Activated B cell treated with CpG ODN at 0.5 μM for 24 hours (primary cell): ENCODE measurements at places on chromosomes 3 and 15. TPM values are rescaled to one million over a fixed set of nuclear protein-coding genes. Genes with fewer than 3 reads are reported as not detected.

SNX4 gene
- 28.2 and 30.2 TPM in 2 replicates for total RNA-seq

DNA sequence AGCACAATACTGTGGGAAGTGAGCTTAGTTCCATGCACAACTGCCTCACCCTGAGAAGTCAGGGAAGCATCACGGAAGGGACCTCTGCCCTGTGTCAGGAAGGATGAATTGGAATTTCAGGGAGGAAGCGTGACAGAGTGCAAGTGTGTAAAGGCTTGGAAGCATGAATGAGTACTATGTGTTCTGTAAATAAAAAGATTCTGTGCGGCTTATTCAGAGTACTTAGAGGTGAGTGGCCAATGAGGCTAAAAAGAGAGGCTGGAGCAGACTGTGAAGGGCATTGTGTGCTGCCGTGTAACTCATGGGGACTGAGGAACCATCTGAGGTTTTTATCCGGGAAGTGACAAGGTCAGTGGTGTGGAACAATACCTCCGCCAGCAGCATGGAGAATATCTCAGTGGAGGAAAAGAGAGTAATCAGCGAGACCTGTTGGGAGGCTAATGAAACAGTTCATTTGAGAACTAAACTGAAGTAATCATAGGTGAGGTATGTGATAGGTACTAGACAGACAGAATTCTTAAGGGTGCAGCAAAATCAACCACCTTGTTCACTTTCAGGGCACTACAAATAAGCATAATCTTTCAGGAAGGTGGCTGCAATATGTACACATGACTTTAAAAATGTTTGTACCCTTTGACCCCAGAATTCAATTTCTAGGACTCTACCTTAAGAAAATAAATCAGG, 64.9 kb upstream of the SPRED1 start:
- H3K27me3 ChIP-seq: peaks cover 15% of the 10 kb centered on the region
- no peaks in the 10 kb centered on the region for H3K36me3 ChIP-seq
- H3K27ac ChIP-seq: no peak overlapping the region

DLL4 gene
- 0.05 TPM in 1 of 2 replicates, not detected in the other for total RNA-seq

GRCh38 chr3:26653811-26654425, 31.3 kb downstream of the LRRC3B start:
- no peak overlapping the region for H3K27ac ChIP-seq
- H3K4me1 ChIP-seq: no peaks in the 10 kb centered on the region
- H3K36me3 ChIP-seq: no peaks in the 10 kb centered on the region
- H3K27me3 ChIP-seq: no peaks in the 10 kb centered on the region
- DNase-seq: no peak

CBLB gene
- 69.2 and 78.1 TPM in 2 replicates for total RNA-seq

DNA sequence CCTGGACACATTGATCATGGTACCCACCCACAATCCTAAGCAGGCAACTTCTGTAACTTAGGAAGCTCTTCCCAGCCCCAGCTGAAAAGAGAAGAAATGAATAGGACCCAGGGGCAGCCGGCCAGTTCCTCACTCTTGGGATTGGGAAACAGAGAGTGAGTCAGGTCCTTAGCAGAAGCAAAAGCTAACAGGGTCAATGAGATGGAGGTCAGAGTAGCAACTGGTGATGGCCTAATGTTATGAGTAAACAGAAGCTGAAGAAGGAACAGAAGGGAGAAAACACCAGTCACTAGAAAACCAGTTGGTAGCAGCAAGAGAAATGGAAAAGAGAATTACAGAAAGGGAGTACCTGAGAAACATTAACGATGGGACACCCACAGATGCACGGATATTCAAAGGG, 20.0 kb downstream of the RIOX2 start:
- peaks cover 6% of the 10 kb centered on the region for H3K4me1 ChIP-seq
- H3K27ac ChIP-seq: peak overlapping the region; percentile 14
- no peak overlapping the region for H3K4me3 ChIP-seq

GRCh38 chr15:88375234-88375927, 91.8 kb downstream of the MRPL46 start:
- DNase-seq: no peak
- H3K27ac ChIP-seq: no peak overlapping the region
- no peak overlapping the region for H3K4me3 ChIP-seq
- H3K27me3 ChIP-seq: peaks cover 18% of the 10 kb centered on the region

CRYGS gene
- total RNA-seq: 4.0 and 4.6 TPM in 2 replicates

TIMP4 gene
- not detected in 2 replicates for total RNA-seq

- peaks cover 30% of the 10 kb centered on the region for H3K4me1 ChIP-seq
- no peak for DNase-seq
- no peak overlapping the region for H3K27ac ChIP-seq
- H3K4me3 ChIP-seq: no peak overlapping the region
Observed at GRCh38 chr3:128369881-128370642, 96.6 kb downstream of the DNAJB8 start.

VIPR1 gene
- 3.2 and 3.6 TPM in 2 replicates for total RNA-seq

- peaks cover 30% of the 10 kb centered on the region for H3K36me3 ChIP-seq
- peak overlapping the region; percentile 73 for H3K4me3 ChIP-seq
- H3K27ac ChIP-seq: peak overlapping the region; percentile 96
- DNase-seq: no peak
Observed at GRCh38 chr15:64090527-64090926, 3.1 kb downstream of the CIAO2A start.

DNA sequence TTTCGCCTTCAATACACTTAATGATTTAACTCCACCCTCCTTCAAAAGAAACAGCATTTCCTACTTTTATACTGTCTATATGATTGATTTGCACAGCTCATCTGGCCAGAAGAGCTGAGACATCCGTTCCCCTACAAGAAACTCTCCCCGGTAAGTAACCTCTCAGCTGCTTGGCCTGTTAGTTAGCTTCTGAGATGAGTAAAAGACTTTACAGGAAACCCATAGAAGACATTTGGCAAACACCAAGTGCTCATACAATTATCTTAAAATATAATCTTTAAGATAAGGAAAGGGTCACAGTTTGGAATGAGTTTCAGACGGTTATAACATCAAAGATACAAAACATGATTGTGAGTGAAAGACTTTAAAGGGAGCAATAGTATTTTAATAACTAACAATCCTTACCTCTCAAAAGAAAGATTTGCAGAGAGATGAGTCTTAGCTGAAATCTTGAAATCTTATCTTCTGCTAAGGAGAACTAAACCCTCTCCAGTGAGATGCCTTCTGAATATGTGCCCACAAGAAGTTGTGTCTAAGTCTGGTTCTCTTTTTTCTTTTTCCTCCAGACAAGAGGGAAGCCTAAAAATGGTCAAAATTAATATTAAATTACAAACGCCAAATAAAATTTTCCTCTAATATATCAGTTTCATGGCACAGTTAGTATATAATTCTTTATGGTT, at the start of gene CCR5:
Gene CCR5 (plus strand): TSS at position 108 of the 680 bp plus-strand sequence. CDS start 1,957 bp downstream, outside the sequence.
- no peak for DNase-seq
- no peak within 1 kb of the TSS for H3K4me3 ChIP-seq
- H3K36me3 ChIP-seq: no peaks in the 10 kb centered on the region
- H3K27ac ChIP-seq: peak within 1 kb of the TSS; percentile 3
- H3K27me3 ChIP-seq: peaks cover 2% of the 10 kb centered on the region
- peaks cover 37% of the 10 kb centered on the region for H3K4me1 ChIP-seq

- H3K36me3 ChIP-seq: peaks cover 31% of the 10 kb centered on the region
- no peak overlapping the region for H3K4me3 ChIP-seq
Observed at GRCh38 chr3:141525814-141526213, 39.0 kb downstream of the RASA2 start.

ZNF660 gene
- 4.8 and 5.2 TPM in 2 replicates for total RNA-seq

DNA sequence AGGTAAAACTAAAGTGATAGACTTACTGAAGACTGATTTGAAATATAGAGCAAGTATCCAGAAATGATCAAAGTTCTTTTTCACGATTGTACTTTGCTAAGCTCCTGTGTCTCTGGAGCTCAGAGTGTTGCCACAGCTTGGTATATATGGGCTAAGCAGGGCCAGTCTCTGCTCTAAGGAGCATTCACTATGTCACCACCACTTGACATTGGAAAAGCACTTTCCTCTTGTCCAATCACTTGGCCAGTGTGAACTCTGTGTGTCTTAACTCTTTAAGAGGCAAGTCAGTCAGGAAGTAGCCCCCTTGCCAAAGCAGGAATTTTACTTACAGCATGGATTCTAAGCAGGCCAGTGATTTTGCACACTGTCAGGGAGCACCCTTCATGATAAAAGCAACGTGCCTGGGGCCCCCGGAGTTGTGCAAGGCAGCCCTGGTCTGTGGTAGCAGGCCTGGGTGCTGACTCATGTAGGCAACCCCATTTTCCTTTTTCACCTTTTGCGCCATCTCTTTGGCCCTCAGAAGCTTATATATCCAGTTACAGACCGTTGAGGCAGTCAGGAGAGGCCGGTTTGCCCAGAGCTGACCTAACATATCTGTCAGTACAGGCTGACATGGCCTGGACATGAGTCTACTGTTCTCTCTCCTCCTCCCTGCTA, 73.0 kb downstream of the HCN4 start:
- no peaks in the 10 kb centered on the region for H3K27me3 ChIP-seq
- no peaks in the 10 kb centered on the region for H3K4me1 ChIP-seq
- H3K27ac ChIP-seq: no peak overlapping the region
- H3K36me3 ChIP-seq: no peaks in the 10 kb centered on the region

DNA sequence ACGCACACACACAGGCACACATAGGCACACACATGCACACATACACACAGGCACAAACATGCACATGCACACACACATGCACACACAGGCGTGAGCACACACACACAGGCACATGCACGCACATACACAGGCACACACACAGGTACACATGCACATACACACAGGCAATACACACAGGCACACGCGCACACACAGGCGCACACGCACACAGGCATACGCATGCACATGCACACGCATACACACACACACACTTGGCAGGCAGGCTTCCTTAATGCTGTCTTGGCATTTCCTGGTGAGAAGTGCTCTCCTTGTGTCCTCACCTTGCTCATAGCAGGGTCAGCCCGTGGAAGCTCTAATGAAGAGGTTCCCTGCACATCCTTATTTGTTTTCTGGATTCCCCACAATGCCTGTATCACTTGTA, 8.4 kb upstream of the SLCO2A1 start:
- no peaks in the 10 kb centered on the region for H3K36me3 ChIP-seq
- no peak for DNase-seq
- H3K27me3 ChIP-seq: peaks cover 4% of the 10 kb centered on the region
- no peak overlapping the region for H3K4me3 ChIP-seq
- no peak overlapping the region for H3K27ac ChIP-seq
- H3K4me1 ChIP-seq: no peaks in the 10 kb centered on the region

- H3K4me3 ChIP-seq: no peak overlapping the region
- peaks cover 2% of the 10 kb centered on the region for H3K36me3 ChIP-seq
- H3K27me3 ChIP-seq: peaks cover 2% of the 10 kb centered on the region
- no peaks in the 10 kb centered on the region for H3K4me1 ChIP-seq
- no peak overlapping the region for H3K27ac ChIP-seq
Observed at GRCh38 chr15:67479781-67480505, 41.0 kb upstream of the C15orf61 start.

- H3K4me1 ChIP-seq: peaks cover 23% of the 10 kb centered on the region
- H3K27me3 ChIP-seq: no peaks in the 10 kb centered on the region
- no peak for DNase-seq
- H3K36me3 ChIP-seq: peaks cover 3% of the 10 kb centered on the region
- peak overlapping the region; percentile 76 for H3K27ac ChIP-seq
Observed at GRCh38 chr3:114584734-114585371, 291.0 kb downstream of the TIGIT start.

ZPLD1 gene
- total RNA-seq: not detected in 2 replicates

DNA sequence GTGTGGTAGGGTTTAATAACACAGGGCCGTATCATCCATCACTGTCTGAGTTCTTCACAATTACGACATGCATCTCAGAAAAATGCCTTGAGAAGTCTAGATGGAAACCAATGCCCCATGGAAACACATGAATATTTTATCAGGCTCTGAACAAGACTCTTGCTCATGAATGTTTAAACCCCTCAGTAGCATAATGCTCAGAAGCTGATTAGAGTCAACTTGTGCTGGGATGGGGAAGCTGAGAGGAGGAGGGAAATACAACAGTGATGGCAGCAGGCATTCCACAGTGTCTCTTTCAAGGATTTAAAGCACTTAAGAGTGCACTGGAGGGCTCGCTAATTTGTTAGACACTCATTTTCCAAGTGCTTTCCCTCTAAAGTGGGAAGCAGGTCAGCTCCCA, 3.8 kb downstream of the GPR156 start:
- H3K4me1 ChIP-seq: peaks cover 4% of the 10 kb centered on the region
- DNase-seq: no peak
- H3K4me3 ChIP-seq: no peak overlapping the region
- H3K36me3 ChIP-seq: no peaks in the 10 kb centered on the region
- no peak overlapping the region for H3K27ac ChIP-seq

KLHL24 gene
- 31.6 and 33.9 TPM in 2 replicates for total RNA-seq

DNA sequence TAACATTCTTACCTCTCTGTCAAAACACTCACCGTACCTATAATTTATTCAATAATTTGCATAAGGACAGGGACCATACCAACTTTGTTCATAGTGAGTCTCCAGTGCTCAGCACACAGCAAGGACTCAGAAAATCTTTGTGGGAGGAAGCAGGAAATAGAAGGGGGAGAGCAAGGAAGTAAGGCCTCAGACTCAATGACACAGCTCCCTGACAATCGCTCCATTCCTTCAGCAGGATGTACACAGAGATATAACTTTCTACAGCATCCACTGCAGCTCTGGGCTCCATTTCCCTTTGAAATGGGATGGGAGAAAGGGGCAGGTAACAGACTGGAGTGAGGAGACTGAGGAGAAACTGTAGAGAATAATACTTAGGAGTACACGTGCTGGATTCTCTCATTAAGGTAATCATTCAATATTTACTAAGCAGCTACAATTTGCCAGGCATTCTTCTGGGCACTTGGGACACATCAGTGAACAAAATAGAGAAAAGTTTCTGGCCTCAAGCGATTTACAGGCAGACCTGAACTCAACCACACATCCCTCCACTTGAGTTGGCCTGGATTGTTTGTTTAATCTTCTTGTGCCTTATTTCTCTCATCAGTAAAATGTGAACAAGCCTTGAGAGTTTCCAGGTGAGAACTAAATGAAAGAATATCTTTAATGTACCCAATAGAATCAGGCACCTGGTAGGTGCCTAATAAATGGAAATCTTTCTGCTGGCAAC, 330.3 kb upstream of the THBS1 start:
- no peaks in the 10 kb centered on the region for H3K27me3 ChIP-seq
- H3K4me1 ChIP-seq: no peaks in the 10 kb centered on the region
- no peak overlapping the region for H3K27ac ChIP-seq
- H3K4me3 ChIP-seq: no peak overlapping the region
- H3K36me3 ChIP-seq: no peaks in the 10 kb centered on the region

ARRDC4 gene
- 1.8 and 2.0 TPM in 2 replicates for total RNA-seq

GRCh38 chr3:178140531-178141304, 395.5 kb upstream of the KCNMB2 start:
- H3K27ac ChIP-seq: no peak overlapping the region
- no peak overlapping the region for H3K4me3 ChIP-seq
- H3K36me3 ChIP-seq: no peaks in the 10 kb centered on the region

- no peak for DNase-seq
- peaks cover 10% of the 10 kb centered on the region for H3K4me1 ChIP-seq
- H3K4me3 ChIP-seq: no peak overlapping the region
- peaks cover 47% of the 10 kb centered on the region for H3K36me3 ChIP-seq
- no peaks in the 10 kb centered on the region for H3K27me3 ChIP-seq
- no peak overlapping the region for H3K27ac ChIP-seq
Observed at GRCh38 chr15:28129231-28129848, 30.2 kb upstream of the OCA2 start.

CNTN4 gene
- total RNA-seq: 0.05 TPM in 1 of 2 replicates, not detected in the other

DNA sequence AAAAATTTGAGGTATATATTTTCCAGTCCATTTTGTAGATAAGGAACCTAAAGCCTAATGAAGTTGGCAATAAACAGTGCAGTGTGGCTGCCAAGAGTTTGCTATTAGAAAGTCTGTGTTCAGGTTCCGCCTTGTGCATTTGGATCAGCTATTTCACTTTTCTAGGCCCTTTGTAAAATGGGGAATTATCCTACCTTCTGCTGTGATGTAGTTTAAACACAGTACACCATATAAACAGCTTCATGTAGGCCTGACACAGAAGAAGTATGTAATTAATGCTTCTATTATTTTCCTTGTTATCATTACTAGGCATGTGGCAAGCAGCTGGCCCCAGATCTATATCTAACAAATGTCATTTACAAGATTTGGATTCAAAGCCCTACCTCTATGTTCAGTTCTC, 456.3 kb downstream of the GABRG3 start:
- DNase-seq: no peak
- no peak overlapping the region for H3K27ac ChIP-seq
- H3K36me3 ChIP-seq: no peaks in the 10 kb centered on the region
- H3K27me3 ChIP-seq: no peaks in the 10 kb centered on the region
